Activated CD4-positive, alpha-beta memory T cell treated with anti-CD3 and anti-CD28 coated beads, Interleukin-2, amount 10 ng/mL, durations not matched to agents 7 days and 5 days (primary cell): ENCODE measurements at places on chromosomes 5 and 9. TPM values are rescaled to one million over a fixed set of nuclear protein-coding genes. Genes with fewer than 3 reads are reported as not detected.

DBN1 gene
- total RNA-seq = 4.9 TPM

ACOT12 gene
- not detected for total RNA-seq

OBP2B gene
- total RNA-seq = not detected

N4BP3 gene
- total RNA-seq = 4.4 TPM

OR1J2 gene
- total RNA-seq = not detected

MCC gene
- 8.6 TPM for total RNA-seq

GFM2 gene
- total RNA-seq = 21.5 TPM

PCDHB6 gene
- not detected for total RNA-seq

PIP5K1B gene
- total RNA-seq = 2.3 TPM

COL23A1 gene
- 0.18 TPM for total RNA-seq

TAS2R1 gene
- not detected for total RNA-seq

WWC1 gene
- not detected for total RNA-seq

FAM13B gene
- 25.3 TPM for total RNA-seq

RGS7BP gene
- total RNA-seq = not detected

FKBP15 gene
- 38.2 TPM for total RNA-seq

HSPB3 gene
- not detected for total RNA-seq

CTSV gene
- 0.45 TPM for total RNA-seq

CCNJL gene
- total RNA-seq = not detected

TRMT10B gene
- 11.8 TPM for total RNA-seq

GFI1B gene
- not detected for total RNA-seq

FAM174A gene
- total RNA-seq = 6.8 TPM

CXCL14 gene
- total RNA-seq = not detected

GPR150 gene
- total RNA-seq = 1.7 TPM

AKNA gene
- 350 TPM for total RNA-seq

PCDHAC2 gene
- not detected for total RNA-seq

HRCT1 gene
- not detected for total RNA-seq

TXNDC8 gene
- not detected for total RNA-seq

CLTB gene
- 57.2 TPM for total RNA-seq

IFNA4 gene
- not detected for total RNA-seq

INSYN2B gene
- total RNA-seq = not detected

MYOZ3 gene
- total RNA-seq = not detected

TPPP gene
- total RNA-seq = 0.15 TPM

PDCD1LG2 gene
- total RNA-seq = 4.1 TPM

HTR4 gene
- total RNA-seq = not detected

CRAT gene
- total RNA-seq = 17.3 TPM

CDH9 gene
- not detected for total RNA-seq

UGT3A2 gene
- total RNA-seq = 0.18 TPM

PCDHGA6 gene
- 0.10 TPM for total RNA-seq

GALNT12 gene
- total RNA-seq = 2.2 TPM

F2RL1 gene
- total RNA-seq = 0.78 TPM

CER1 gene
- not detected for total RNA-seq

SCGB3A2 gene
- not detected for total RNA-seq

SPZ1 gene
- total RNA-seq = not detected

TMEFF1 gene
- not detected for total RNA-seq

RASGEF1C gene
- not detected for total RNA-seq

HEXB gene
- 86.7 TPM for total RNA-seq

FABP6 gene
- total RNA-seq = not detected

LCN2 gene
- total RNA-seq = not detected

HMGCR gene
- 94.5 TPM for total RNA-seq

AQP7 gene
- 0.55 TPM for total RNA-seq
